ENCODE measurements at places on chromosomes 7 and 10.

- peak; percentile 47 for DNase-seq
Measured at GRCh38 chr10:80392250-80392649, 16.1 kb upstream of the PRXL2A start.

GRCh38 chr10:69864321-69864720, 62.6 kb downstream of the COL13A1 start:
- DNase-seq, result no peak

GRCh38 chr7:127616724-127617123, 1.2 kb downstream of the PAX4 start:
- DNase-seq, result no peak

DNA sequence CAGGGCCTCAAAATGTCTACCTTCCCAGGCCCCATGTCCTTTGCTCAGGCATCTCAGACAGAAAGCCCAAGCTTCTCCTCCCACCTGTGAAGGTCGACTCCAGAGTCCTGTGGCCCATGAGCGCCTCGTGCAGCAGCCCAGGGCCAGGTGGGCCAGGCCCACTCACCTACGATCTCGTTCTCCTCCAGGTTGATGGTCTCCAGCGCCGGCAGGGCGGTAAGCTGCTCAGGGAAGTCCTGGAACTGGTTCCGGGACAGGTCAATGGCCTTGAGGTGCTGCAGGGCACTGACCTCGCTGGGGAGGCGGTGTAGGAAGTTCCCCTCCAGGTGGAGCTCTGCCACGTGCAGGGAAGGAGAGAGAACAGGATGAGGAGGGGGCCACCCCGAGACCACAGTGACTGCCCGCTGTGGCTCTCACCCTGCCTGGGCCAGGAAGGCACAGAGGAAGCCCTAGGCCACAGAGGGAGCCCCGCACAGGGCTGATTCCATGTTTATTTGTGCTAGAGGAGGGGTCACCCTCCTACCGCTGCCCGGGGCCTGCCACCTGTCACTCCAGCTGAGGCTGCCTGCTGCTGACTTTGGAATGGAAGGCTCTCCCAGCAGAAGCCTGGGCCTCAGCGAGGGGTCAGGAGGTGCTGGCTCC, 40.0 kb upstream of the NPFFR1 start:
- no peak for DNase-seq

DNA sequence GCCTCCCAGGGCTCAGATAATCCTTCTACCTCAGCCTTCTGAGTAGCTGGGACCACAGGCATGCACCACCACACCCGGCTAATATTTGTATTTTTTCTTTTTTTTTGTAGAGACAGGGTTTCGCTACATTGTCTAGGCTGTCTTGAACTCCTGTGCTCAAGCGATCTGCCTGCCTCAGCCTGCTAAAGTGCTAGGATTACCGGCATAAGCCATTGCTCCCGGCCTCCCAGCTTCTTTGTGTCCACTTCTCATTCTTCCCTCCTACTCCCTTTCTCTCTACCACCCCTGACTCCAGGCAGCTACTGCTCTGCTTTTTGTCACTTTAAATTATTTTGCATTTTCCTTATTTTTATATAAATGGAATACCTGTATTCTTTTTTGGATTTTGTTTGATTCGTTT, 83.4 kb downstream of the PALS2 start:
- no peak for DNase-seq

DNA sequence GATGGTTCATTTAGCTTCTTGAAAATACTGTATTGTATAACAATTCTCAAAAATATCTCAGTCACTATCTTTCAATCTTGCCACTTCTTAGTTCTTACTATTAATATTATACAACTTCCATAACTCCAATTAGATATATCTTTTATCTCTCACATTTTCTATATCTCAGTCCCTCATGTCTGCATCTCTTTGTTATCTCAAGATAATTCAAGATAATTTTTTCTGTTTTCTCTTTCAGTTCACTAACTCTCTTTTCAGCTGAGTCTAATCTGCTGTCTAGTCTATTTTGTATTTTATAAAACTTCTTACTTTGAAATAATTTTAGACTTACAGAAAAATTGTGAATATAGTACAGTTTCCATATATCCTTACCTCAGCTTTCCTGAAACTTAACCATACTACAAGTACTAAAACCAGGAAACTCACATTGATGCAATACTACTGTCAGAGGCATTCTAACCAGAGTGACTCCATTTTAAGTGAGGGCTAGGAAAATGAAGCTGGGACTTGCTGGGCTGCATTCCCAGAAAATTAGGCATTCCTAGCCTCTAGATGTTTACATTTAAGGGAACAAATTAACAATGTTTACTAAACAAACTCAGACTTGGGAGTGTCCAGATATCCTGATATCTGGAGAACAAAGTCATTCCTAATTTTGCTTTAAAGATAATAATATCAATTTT, 38.4 kb downstream of the DNAJC1 start:
- peak; percentile 89 for DNase-seq

- DNase-seq, result no peak
Measured at GRCh38 chr10:36526033-36526432, 599.4 kb upstream of the ANKRD30A start.

- DNase-seq, result peak; percentile 33
Measured at GRCh38 chr7:49483142-49483541, 290.3 kb upstream of the VWC2 start.

DNA sequence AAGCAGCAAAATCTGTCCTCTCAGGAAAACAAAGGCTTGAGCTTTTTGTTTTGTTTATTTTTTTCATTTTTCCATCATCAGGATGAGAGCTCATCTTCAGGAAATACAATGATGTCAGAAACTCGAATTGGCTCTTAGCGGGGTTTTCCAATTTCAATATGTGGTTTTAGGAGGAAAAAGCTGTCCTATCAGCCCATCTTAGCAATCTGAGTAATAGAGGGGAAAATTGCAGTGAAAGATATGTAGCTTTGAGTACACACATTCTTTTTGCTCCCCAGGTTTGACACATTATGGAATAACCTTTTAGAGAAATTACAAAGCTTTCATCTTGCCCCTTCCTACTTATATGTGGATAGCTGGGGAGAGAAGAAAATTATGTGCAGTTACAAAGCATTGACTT, 113.6 kb upstream of the MYO3A start:
- no peak for DNase-seq

DNA sequence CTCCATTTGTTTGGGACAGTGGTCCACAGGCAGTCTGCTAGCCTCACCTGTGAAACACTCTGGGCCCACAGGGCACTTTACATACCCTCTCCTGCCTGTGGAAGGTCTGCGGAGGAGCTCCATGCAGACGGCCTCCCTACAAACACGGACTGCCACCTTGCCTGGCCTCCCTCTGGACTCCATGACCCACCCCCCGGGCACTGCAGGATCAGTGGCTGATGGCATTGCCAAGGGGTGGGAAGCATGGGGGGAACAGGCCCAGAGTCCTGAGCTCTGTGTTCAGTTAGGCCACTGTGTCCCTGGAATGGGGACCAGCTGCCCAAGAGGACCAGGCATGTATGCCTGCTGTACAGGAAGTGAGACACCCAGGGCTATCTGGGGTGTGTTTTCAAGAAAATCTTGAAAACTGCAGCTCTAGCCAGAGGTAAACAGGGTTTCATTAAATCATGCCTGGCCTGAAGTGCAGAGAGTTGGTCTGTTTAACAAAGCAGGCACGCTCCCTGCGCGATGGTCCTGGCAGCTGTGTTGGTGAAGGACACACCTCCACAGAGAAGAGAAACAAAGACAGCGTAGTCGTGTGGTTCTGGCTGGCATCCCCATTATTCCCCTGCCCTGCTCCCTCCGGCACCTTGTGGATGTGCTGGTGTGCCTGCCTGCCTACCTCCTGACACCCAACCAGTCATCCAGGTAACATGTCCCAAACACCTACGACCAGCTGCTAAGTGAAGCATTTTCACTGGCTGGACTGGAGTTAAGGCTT, 470.8 kb upstream of the ZMIZ1 start:
- DNase-seq, result no peak

DNA sequence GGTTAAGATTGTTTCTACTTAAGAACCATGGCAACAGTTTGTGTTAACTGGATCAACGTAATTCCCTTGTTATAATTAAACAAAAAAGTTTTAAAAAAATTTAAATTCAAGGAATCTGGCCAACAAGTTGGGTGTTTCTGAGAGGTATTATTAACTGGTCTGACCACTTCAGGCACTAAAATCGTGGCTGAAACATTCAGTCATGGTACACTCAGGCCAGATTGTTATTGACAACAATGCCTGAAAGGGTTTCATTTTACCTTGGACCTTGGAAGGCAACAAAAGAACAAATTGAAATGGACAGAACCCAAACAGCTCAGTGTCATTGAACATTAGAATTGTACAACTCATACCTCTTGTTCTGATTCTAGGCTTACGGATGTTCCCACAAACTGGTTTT, 103.3 kb upstream of the ARMC3 start:
- DNase-seq, result no peak

GRCh38 chr10:107914450-107915214, 750.1 kb upstream of the SORCS1 start:
- DNase-seq, result no peak

DNA sequence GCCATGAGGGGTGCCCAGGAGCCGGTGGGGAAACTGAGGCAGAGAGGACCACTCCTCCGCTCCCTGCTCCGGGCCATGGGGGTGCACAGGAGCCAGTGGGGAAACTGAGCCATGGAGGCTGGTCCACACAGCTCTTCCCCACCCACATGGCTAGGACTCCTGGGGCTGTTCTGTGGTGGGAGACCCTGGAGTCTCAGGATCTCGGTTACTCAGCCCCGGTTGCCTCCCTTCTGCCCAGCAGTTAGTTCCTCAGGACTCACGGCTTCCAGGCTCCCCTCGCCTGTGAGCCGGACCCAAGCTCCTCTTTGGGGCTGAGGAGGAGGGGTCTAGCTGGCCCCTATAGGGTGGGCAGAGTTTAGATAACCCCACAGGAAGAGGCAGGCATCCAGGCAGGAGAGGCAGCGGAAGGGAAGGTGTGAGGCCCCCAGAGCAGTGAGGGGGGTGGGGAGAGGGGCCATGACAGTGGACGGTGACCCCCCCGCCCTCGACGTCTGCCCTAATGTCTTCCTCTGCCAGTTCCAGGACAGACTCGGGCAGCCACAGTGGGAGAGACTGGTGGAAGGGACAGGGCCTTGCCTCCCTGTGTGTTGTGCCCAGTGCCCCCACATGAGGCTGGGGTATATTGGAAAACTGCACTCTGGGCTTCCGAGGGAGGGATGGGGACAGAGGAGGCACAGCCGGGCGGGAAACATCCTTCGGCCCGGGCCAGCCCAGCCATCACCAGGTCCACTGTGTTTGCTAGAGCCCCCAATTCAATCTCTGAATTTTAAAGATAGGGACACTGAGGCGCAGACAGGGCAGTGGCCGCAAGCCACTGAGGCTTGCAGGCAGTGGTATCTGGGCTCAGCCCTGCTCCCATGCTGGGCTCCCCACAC, 4.3 kb downstream of the ELFN1 start:
- no peak for DNase-seq

DNA sequence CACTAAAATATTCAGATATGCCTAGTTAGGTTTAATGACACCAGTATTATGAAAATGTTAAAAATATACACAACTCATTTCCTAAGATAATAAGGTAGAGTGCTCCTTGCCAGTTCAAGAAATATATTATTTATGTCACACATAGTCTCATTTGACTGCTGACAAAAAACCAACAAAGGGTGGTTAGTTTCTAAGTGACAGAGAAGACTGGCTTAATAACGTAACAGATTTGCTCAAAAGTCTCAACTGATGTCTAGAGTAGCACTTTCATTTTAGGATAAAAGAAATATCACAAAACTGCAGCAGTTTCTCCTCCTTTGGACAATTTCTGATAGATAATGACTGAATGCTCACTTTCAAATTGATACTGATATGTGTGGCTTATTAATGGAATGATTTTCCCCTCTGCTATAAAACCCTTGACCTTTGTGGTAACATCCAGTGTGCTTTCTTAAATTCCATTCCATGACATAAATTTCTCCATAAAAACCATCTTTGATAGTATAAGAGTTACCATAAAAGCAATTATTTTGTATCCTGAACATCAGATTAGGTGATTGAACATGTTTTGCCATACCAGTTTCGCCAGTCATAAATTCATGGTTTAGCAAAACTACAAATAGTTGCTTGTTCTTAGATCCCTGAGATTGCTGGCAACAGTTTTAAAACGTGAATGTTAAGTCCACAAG, 94.2 kb downstream of the NRBF2 start:
- DNase-seq, result no peak

DNA sequence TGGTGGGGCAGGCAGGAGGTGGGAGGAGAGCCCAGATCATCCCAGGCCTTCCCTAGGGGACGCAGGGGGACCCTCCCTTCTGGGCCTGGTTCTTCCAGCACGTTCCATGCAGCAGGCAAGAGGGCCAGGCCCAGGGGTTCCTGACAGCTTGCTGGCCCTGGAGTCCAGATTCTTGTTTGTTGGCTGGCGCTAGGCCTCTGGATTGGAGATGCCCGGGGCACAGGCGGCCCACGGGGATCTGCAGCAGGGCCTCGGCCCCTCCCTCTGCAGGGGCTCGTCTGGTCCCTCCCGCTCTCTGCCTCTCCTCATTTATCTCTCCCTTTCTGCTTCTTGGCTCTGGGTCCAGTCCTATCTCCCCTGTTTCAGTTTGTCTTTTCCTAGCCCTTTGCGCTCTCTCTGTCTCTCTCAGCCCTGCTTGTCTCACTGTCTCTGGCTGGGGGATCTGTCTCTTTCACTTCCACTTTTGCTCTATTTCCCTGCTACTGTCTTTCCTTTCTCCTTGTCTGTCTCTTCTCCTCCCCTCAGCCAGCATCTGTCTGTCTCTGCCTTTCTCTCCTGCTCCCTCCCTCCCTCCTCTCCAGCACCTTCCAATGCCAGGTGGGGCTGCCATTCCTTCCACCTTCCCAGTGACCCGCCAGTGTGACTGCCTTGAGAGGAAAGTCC, 1.1 kb upstream of the AQP1 start:
- DNase-seq, result no peak

GRCh38 chr7:132856416-132856815, 225.5 kb downstream of the CHCHD3 start:
- DNase-seq, result no peak

GRCh38 chr7:125618516-125618915, 688.9 kb upstream of the POT1 start:
- DNase-seq, result no peak

GRCh38 chr10:61448091-61448490, 5.1 kb downstream of the TMEM26 start:
- no peak for DNase-seq

GRCh38 chr7:2185715-2186114, 47.0 kb downstream of the MAD1L1 start:
- no peak for DNase-seq

DNA sequence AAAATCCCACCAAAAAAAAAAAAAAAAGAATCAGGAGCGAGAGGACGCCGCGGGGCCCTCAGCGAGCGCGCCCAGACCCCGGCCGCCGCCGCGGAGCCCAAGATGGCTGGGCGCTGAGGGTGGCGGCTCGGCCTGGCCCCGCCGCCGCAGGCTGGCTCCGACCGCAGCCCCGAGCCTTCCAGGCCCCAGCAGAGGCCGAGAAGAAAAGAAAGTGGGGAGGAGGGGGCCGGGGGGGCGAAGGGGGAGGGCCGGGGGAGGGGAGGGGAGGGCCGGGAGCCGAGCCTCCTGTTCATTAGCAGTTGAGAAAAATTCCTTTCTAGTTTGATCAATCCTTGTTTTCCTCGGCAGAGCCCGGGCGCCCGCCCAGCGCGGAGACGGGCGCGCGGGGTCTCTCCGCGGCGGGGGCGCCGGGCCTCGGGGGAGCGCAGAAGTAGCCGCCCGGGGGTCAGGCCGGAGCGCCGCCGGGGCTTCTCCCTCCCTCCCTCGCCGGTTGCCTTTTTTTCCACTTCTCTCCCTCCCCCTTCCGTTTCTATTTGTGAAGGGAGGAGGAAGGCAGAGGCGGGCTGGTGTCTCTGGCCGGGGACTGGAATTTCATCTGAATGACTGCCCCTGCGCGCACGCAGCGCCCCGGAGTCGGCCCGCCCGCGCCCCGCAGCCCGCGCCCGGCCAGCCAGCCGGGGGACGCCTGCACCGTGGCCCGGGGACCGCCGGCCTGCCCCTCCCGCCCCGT, 778 bp upstream of the TRIM8 start:
- peak; percentile 21 for DNase-seq

GRCh38 chr10:114749014-114749413, 72.6 kb upstream of the FHIP2A start:
- no peak for DNase-seq
